ENCODE measurements at places on chromosomes 4 and X.

DNA sequence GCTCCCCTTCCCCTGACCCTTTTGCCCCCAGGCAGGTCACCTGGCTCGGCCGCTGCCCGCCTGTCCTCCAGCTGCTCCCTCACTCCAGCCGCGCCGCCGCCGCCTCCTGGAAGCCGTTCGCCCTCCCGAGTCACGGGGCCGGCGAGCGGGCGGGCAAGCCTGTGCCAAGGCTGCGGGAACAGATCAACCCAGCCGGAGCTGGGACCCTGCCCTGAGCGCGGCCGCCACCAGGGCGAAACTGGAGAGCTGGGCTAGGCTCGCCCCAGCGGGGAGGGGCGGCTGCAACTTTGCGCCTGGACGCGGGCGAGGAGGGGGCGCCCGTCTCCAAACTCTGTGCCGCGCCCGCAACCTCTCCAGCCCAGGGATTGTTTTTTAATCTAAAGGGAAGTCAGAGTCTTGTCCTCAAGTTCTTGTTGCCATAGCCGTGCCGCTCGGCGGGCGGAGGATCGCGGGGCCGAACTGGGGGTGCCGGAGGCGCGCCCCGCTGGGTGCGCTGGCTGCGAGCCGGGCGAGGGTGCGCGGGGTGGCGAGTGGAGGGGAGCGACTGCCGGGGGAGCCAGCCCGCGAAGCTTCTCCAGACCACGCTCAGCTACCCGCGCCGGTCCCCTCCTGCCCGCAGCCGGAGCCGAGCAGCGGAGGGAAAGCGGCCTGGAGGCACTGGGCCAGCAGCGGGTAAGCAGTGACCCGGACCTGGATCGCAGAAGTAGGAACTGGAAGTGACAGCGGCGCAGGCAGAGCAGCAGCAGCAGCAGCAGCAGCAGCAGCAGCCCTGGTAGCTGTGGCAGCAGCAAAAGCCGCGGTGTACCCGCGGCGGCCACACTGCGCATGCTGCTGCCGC, 13.4 kb downstream of the ARHGEF6 start:
- no peak for DNase-seq

GRCh38 chr4:5050520-5051277, 581 bp upstream of the STK32B start:
- DNase-seq, result no peak

DNA sequence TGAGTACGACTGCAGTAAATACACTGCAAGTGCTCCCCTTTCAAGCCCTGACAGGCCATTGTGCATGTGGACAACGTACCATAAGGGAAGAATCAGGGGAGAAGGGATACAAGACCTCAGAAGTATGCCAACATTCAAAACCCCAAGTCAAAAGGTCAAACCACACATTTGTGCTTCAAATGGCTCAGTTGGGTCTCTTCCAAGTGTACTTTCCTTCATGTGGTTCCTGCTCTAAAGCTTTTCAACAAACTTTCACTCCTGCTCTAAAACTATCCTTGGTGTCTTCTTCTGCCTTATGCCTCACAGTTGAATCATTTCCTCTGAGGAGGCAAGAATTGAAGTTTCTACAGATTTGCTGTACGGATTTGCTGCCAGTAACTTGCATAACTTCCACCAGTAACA, 305.7 kb upstream of the SLIT2 start:
- no peak for DNase-seq

DNA sequence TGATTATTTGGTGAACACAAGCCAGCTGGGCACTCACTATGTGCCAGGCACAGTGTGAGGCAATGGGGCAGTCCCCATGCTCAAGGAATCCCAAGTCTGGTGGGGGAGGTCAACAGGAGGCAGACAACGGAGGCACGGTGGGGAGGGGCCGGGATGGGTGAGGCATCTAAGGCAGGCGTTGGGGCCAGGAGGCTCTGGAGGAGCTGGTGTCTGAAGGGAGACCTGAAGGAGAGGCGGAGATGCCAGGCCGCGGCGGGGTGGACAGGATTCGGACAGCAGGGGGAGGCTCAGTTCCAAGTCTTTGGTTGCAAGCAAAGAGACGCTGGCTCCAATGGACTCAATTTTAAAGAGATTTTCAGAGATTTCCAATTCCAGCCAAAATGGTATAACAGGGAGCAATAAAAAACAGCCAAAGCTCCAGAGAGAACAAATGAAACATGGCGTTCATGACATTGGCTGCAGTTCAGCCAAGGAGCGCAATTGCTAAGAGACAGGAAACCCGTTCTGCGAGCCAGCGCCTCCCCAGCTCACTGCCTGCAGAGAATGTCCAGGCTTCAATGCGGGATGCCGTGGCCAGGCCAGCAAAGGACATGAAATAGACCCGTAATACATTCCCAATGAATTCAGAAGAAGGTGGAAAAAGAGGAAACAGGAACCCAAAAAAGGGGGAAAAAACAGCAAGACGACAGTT, 105.2 kb upstream of the LRPAP1 start:
- DNase-seq, result no peak

- no peak for DNase-seq
Measured at GRCh38 chrX:31436424-31436823, 364.6 kb upstream of the FTHL17 start.

- DNase-seq, result no peak
Measured at GRCh38 chrX:104854188-104854587, 288.2 kb downstream of the IL1RAPL2 start.

- DNase-seq, result no peak
Measured at GRCh38 chr4:110653321-110654253, 30.7 kb upstream of the PITX2 start.

DNA sequence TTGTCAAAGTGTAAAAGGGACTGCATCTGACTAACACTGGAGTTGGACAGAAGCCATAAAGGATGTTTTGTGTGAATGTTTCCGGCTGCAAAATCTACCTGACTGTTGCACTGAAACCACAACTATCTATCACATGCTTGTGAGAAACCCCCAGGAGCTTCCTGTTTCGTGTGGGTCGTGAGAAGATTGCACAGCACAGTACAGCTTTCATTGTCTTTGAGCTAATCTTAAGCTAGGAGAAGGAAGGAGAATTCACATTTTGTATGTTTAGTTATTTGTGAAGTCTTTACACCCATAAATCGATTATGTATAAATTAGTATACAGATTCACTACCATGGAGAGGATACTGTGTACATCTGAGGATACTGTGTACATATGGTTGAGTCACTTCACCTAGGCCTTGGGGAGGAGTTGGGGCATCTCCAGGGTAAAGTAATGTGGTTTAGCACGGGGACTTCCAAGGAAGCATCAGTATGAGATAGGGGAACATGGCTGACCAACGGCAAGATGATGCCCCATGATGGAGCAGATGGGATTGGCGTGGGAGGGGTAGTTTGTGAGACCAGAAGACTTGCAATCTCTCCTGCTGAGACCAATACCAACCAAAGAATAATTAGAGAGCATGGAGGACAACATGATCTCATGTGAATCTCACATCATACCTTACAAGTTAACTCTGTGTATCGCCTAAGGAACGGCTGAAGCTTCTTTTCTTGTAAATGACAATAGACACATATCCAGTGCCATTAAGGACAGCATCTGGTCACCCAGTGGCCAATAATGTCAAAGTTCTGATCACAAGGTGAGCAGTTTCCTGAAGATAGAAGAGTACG, 43.1 kb upstream of the FAM9C start:
- DNase-seq, result no peak

GRCh38 chr4:20825505-20825904, 125.2 kb downstream of the PACRGL start:
- DNase-seq, result no peak

GRCh38 chrX:129748305-129748704, 9.5 kb downstream of the XPNPEP2 start:
- DNase-seq, result no peak

DNA sequence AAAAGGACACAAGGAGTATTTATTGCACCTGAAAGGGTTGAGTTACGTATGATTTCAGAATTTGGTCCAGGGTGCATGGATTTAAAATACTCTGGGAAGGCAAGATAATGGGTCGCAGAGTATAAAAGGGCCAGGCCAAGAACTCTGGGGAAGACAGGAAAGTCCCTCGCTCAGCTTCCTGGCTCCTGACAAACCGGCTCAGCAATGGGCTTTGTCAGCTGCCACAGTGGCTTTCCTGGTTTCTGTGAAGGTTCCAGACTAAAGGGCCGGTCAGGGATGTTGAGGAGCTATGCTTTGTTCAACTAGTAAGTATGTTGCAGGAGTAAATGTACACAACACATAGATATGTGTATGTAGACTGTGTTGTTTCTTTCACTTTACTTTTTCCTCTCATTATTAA, 154.4 kb upstream of the ETNPPL start:
- no peak for DNase-seq

- DNase-seq, result no peak
Measured at GRCh38 chr4:96383349-96383748, 543.5 kb downstream of the PDHA2 start.

DNA sequence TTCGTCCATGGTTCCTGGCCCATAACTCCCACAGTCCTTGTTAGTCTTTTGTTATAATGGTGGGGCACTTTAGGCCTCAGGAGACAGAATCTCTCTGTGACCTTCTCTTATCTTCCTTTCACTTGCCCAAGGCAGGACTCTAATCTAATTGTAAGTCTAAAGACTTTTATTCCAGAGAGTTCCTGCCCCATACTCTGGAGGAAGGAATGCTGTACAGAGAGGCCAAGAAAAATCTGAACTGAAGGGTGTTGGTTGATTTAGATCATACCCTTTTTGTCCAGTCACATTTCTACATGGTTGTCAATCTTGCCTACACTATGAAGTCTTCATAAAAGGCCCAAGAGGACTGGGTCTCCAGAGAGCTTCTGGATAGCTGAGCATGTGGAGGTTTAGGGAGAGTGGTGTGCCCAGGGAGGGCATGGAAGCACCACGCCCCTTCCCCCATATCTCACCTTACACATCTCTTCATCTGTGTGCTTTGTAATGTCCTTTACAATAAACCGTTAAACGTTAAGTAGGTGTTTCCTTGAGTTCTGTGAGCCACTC, 84.5 kb downstream of the AFF1 start:
- DNase-seq, result no peak

DNA sequence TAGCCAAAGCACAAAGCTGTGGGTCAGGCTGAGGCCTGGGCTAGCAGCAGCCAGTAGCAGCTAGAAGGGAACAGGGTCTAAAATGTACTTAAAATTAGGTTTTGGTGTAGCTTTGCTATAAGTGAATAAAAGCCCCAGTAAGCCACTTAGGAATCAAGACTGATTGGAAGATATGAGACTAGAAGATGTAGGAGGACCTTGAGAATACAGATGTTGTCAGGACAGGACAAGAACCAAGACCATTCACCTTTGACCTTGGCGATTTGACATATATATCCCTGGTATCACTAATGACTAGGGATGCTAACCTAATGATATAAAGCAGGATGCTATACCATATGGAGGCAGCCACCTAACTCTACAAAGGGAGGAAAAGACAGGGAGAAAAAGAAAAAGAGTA, 238.1 kb downstream of the FBXO8 start:
- DNase-seq, result no peak

GRCh38 chr4:14897217-14897616, 105.1 kb upstream of the CPEB2 start:
- DNase-seq, result no peak

- DNase-seq, result no peak
Measured at GRCh38 chr4:159027535-159027934, 75.3 kb upstream of the RAPGEF2 start.

GRCh38 chr4:112109360-112110058, 35.7 kb upstream of the FAM241A start:
- DNase-seq, result no peak

GRCh38 chrX:110745288-110745687, 50.3 kb downstream of the CHRDL1 start:
- no peak for DNase-seq

GRCh38 chrX:139692908-139693307, 15.1 kb downstream of the MCF2 start:
- no peak for DNase-seq

DNA sequence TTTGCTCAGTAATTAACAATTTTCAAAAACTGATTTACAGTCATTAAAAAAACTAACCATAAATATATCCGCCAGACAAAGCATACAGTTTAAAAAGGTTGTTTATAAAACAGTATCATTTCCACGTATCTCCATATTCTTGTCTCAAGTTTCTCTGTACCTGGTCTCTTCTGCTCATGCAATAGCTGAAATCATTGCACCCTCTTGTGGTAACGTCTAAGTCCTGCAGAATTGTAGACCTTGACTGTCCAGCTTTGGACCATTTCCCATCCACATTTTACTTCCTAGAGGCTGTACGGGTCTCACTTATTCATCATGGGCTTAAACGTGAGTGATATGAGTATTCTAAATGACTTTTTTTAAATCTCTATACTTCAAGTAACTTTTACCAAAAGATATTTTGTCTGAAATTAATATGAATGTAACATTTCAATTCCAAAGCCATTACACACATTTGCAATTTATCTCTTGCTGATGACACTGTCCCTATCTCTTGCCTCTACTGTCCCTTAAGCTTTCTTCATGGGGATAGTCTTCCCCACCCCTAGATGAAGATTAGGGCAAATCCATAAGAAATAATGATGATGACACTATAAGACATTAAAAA, 118.5 kb downstream of the BTC start:
- peak; percentile 19 for DNase-seq

DNA sequence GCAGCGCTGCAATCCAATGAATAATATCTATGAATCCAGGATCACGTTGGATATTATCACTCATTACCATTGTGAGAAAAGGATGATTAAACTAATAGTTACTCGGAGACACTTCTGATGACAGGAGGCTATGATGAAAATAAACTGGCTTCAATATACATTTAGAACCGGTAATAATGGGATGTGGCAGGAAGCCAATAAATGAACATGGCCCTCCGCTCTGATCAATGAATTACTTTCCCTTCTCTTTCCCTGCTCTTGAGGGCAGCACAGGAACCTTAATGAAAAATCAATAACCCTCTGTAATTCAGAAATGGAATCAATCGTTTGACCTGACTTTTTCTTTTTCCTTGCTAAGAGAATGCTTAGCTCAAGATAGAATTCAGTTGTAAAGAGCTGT, 103.9 kb upstream of the PAQR3 start:
- DNase-seq, result no peak

- no peak for DNase-seq
Measured at GRCh38 chr4:104966349-104967033, 180.2 kb upstream of the TET2 start.

DNA sequence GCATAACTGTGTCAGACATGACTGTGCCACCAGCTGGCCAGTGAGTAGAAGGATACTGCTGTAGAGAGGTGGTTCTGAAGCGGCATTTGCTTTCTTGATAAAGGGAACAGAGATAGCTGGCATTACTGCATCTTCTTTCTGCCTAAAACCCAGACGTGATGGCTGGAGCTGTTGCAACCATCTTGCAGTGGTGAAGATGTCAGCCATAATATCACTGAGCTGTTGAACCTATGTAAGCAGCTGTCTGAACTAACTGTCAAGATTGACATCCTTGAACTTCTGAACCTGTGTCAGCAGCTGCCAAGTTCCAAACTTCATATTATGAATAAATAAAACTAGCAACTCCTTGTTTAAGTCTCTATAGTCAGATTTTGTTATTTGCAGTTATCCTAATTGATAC, 88.9 kb upstream of the LNX1 start:
- DNase-seq, result no peak

DNA sequence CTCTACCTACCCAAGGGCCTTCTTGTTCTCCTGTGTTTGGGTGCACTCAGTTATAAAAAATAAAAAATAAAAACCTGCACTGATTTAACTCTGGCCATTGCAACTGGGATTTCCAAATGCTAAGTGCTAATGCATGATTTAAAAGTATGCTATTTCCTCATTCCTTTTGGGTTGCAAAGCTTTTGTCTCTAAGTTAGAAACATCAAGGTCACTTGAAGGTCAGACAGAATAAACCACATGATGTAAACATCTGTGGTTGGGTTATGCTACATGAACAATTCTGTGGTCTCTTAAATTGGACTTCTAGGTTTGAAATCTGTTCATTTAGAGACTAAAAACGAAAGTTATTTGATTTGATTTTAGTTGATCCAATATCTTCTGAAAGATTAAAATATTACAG, 1547.4 kb upstream of the TENM3 start:
- no peak for DNase-seq

GRCh38 chr4:121421594-121421993, 40.8 kb upstream of the QRFPR start:
- peak; percentile 1 for DNase-seq

Measured in SHP77 treated with DMSO at 0.1 percent for 48 hours (cell line).